Stimulated activated CD4-positive, alpha-beta T cell treated with anti-CD3 and anti-CD28 coated beads, Interleukin-4, amount 100 ng/mL, for 4 hours (primary cell): ENCODE measurements at places on chromosomes 3 and 15.

DNA sequence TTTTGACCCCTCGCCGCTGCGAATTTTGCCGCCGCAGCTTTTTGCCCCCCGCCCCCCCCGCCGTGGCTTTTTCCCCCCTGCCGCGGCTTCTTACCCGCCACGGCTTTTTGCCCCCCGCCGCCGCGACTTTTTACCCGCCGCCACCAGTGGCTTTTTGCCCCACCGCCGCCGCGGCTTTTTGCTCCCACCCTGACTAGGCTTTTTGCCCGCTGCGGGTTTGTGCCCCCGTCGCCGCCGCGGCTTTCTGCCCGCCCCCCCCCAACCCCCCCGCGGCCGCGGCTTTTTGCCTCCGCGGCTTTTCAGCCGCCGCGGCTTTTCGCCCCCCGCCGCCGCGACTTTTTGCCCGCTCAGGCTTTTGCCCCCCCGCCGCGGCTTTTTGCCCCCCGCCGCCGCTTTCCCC is 598.1 kb downstream of the GOLGA6L6 start:
- DNase-seq, result no peak

DNA sequence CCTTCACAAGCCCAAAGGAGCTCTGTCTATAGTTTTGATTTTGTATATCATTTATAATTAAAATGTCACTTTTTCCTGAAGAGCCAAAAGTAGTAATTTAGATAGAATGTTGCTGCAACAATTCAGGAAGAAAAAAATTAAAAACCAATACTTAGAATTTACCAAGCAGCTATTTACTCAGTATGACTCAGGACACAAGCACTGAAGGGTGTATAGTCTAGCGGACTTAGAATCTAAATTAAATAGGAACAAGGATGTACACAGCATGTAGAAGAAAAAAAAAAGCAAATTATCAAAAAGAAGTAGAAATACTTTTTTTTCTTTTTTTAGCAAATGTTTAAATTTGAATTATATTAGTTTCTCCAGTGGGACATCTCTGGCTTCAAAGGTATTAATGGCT is 31.6 kb downstream of the PGBD4 start:
- DNase-seq, result no peak

DNA sequence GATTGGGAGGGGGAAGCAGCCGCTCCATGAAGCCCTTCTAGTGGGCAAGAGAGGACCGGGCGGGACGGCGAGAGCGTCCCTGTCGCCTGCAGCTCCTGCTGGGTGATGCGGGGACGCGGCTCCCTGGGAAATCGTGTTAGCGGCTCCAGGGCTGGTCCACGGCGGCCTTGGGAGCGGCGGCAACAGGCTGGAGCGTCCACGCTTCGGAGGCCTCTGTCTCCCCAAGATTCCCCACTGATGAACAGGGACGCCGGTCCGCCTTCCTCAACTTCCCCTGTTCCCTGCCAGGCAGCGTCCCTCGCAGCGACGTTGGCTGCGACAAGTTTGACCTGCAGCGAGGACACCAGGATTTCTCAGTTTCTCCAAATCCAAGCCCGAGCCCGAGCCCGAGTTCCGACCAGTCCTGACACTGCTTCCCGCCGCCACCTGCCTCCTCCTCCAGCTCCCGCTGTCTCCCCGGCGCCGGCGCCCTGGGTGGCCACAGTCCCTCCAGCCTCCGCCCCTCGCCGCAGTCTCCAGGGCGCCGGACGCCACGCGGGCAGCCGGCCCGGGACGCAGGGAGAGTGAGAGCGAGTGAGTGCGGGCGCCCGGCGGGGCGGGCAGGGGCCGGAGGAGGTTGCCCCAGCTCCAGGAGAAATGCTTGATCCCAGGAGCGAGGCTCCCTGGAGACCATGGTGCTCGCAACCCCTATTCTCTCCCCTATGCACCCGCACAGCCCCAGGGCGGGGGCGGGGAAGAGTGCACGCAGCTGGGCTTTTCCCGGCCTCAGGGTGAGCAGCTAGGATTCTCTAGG is 78.1 kb upstream of the RNF7 start:
- no peak for DNase-seq

DNA sequence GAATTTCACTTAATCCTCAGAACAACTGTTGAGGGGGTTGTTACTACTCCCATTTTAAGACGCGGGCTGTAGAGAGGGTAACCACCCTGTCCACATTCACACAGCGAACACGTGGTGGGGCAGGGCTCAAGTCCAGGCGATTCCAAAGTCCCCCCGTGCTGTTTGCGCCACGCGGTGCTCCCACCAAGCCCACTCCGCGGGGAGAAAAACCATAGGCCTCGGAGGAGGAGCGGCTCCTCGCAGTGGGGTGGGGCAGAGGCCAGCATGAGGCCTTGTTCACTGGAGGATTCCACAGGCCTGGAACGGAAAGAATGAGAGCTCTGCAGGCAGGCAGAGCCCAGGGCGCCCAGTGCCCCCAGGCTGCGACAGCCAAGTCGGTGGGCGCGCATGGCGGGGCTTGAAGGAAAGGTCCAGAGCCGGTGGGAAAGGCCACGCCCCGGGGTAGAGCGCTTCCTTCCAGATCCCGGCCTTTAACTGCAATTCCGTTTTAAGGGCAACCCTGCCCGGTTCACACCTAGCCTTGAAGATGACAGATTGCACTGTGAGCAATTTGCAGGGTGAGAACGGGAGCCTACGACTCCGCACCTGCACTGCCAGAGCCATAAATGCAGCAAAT is 161.8 kb upstream of the TBL1XR1 start:
- DNase-seq, result peak; percentile 46

- DNase-seq, result no peak
Measured at GRCh38 chr15:89175617-89176191, 45.7 kb downstream of the RLBP1 start.
